ENCODE measurements at places on chromosomes 7 and 10. TPM values are rescaled to one million over a fixed set of nuclear protein-coding genes. Genes with fewer than 3 reads are reported as not detected.

Gene HOXA10
- not detected for total RNA-seq

Gene COL1A2
- not detected for total RNA-seq

Gene COL17A1
- not detected for total RNA-seq

Gene DIP2C
- 1.1 TPM for total RNA-seq

DNA sequence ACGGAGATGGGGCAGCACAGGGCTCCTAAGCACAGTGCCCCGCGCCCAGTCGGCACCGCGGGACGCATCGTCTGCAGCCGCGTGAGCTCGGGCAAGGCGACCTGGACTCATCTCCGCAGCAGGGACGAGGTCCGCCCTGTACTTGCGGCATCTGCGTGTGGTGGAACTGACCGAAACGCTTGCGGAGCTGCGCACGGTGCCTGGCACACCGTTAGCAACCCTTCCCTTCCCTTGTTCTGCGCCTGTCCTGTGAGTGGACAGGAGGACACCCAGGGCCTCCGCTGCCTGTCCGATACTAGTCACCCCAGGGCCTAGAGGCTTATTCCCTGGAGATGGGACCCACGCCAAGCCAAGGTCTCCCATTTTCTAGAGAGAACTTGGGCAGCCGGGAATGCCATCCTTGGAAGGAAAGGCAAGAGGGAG is 98.5 kb downstream of the WDR11 start:
- peak; percentile 28 for ATAC-seq

DNA sequence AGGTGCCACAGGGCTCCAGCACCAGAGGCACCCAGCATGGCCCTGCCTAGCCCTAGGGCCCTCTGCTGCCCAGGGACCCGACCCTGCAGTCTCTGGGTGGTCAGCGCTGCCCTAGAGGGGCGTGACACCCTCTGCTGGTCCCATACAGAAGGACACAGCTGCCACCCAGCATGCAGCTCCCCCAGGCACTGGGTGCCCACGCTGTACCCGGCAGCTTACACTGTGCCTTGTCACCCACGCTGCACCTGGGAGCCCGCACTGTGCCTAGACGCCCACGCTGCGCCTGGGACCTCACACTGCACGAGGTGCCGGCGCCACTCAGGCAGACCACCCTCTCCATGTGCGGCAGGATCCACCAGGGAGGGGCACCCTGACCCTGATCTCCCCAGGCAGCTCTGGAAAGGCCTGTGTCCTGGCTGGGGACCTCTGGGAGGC is 55.2 kb downstream of the PWWP2B start:
- ATAC-seq = no peak

DNA sequence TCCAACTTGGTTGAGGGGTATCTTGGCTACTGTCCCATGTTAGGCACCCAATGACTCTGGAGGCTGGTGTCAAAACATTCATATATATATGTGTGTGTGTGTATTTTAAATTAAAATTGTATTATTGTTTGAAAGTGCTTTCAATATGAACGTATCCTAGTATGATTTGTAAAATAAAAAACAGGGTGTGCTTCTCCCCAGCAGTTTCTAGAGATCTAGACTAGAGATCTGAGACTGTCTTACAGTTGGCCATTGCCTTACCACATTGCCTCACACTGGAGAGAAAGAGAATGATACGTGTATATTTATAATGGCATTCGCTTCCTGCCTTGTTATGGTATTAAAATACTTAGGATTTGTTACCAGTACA is 1.2 kb downstream of the BAG3 start:
- ATAC-seq = peak; percentile 25

DNA sequence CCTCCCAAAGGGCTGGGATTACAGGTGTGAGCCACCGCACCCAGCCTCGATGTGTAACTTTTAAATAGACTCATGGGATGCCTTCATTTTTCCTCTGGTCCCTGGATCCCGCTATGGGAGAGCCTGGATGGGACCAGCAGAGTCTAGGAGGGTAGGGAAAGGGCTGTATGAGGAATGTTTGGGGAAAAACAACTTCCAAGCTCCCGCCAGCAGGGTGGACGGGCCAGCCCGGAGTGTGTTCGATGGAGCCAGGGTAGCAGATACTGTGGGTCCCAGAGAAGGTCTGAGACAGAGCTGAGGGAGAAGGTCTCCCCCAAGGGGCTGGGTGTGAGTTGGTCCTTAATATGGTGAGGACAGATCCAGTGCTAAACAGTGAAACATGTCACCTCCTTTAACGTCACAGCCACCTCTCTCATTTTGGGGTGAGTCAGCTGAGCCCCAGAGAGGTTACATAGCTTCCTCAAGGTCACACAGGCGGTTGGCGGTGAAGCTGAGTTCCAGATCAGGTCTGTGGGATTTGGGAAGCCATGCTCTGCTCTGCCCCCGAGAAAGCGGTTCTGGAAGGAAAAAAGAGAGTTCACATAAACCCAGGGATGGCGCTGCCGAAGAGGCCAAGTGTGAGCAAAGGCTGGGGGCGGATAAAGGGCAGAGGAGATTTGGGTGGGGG is 66.4 kb downstream of the MYL10 start:
- no peak for ATAC-seq

GRCh38 chr10:61635932-61636331 is 26.8 kb upstream of the CABCOCO1 start:
- ATAC-seq = no peak

- ATAC-seq = no peak
Observed at GRCh38 chr10:118955951-118956801, 73.3 kb upstream of the NANOS1 start.

DNA sequence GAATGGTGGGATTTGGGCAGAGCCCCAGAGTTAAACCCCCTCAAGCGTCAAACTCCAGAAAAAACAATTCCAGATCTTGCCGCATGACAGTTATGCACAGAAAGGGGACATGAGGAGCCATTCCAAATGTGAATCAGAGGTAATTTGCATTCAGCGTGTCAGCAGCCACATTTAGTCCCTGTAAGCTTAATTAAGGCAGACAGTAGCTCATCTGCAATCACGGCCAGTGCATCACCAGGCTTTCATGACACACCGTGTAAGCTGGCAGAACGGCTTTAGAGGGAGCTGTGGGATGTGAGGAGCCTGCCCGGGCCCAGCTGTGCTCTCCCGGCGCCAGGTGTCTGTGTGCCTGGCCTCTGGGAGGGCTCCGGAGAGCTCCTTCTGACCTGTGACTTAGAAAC is 18.7 kb upstream of the PRKAG2 start:
- ATAC-seq = no peak

DNA sequence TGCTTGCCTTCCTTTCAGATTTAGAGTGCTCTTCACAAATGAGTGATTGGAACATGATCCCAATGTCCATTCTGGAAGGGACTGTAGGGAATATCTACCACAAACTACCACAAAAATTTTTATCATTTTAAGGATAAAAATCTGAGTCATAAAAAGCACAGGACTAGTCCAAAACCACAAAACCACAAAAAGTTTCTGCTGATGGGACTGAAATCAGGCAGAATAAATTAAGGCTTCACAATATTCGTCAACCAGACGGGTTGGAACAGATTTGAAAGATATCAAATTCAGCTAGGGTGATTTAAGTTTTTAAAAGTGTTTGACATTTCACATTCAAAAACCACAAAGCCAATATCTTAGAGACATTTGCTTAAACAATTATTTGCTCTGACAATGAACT is 100.1 kb upstream of the PTN start:
- ATAC-seq = no peak

GRCh38 chr10:84254552-84255478 is 10.0 kb downstream of the RGR start:
- ATAC-seq = no peak

DNA sequence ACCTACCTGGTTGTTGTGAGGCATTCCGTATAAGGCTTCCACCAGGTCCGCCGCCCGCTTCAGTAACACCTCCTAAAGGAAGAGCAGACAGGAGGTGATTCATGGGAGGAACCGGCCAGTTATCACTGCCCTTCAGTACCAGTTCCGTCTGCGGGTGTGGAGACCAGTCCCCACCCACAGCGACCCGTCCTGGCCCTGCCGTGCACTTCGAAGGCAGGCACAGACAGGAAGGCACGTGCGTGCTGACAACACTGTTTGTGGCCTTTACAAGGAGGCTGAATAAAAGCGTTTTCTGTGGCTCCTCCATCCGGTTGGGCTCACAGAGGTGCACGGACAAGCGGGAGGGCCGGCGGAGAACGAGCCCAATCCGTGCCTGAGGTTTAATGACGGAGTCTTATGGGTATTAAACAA is 120.9 kb downstream of the EBF3 start:
- no peak for ATAC-seq
